ENCODE measurements at places on chromosomes 5 and 9.

- no peak for DNase-seq
Measured at GRCh38 chr5:179336126-179336870, 9.0 kb downstream of the ADAMTS2 start.

DNA sequence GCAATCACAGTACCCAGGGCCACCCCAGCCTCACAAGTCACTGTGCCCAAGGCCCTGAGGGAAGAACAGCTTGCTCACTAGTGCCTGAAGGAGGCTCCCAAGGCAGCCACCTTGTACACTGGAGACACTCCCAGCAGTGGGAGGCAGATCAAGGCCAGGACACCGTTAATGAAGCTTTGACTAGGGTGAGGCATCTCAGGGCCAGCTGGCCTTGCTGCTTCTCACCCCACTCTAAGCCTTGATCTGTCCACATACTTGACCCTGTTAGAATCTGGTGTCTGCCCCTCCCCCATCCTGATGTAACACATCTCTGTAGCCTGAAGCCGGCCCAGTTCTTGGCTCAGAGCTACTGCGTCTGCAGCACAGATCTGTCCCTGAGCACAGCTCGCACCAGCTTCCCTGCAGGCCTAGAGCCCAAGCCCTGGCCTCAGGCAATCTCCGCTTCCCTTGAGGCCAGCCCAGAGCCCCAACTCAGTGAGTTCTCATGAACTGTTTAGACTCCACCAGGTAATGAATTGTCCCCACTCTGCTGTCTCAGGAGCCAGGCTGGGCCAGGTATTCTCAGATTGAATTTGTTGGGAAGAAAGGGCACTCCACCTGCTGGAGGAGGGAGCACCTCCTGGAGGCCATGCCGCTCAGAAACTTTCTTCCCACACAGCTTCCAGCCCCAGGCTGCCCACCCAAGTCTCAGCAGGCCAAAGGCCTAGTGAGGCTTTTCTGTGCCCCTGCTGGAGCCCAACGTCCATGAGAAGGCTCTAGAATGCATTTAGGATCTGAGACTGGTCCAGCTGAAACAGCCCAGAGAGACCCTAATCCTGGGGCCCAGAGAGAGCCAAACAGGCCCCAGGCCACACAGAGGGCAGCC, 13.4 kb upstream of the JADE2 start:
- DNase-seq: peak; percentile 52

GRCh38 chr5:31390256-31390655, 141.6 kb downstream of the DROSHA start:
- no peak for DNase-seq

DNA sequence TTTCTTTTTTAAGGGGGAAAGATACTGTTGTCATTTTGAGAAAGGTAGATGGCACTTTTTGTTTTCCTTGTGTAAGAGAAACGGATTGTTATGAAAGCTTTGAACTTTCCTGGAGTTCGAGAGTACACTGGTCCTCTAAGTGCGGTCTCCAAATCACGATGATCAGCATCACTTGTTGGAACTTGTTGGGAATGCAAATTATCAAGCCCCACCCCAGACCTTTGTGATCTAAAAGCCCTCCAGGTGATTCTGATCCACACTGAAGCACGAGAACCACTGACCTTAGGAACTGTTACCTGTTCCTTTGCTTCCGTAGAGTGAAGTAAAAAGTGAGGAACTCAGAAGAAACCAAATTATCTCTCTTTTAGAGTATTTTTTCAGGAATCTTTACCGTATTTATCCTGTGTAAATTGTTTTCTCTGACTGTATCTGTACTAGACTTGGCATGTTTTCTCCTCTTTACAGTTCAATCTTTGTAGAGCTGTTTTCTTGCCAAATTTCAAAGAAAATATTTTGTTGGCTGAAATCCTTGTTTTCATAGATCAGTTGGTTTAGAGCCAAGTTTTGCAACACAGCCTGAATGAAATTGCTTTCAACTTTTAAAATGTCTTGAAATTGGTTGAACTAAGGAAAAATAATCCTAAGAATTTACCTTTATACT, 4.0 kb downstream of the MAT2B start:
- DNase-seq: no peak

DNA sequence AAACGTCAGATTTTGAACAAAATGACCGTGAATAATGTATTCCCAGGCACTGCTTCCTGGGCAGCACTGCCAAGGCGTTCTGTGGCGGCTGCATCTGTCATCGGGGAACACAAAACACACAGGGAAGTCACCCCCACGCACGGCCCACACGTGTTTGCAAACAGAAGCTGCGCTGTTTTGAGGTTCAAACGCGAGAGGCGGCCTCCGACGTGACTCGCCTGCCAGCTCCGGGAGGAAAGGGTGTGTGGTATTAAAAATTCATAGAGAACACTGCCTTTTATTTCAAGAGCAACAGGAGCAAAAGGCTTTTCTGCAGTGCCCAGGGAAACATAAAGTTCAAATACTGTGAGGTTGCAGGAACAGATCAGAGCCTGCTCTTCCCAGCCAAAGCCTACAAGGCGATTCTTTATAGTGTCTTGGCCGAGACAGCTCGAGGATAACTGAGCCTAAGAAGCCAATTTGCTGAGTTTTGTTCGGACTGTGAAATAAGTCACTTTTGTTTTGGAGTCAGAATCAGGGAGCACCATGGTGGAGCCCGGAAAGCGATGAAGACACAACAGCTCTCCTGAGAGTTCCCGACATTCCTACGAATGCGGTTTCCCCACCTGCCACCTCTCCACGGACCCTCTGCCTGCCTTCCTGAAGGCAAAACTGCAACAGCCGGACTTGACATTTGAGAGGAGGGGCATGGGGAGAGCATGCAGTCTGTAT, 115.3 kb upstream of the IRX2 start:
- DNase-seq: no peak

- no peak for DNase-seq
Measured at GRCh38 chr9:5971740-5972139, 43.7 kb downstream of the RANBP6 start.

DNA sequence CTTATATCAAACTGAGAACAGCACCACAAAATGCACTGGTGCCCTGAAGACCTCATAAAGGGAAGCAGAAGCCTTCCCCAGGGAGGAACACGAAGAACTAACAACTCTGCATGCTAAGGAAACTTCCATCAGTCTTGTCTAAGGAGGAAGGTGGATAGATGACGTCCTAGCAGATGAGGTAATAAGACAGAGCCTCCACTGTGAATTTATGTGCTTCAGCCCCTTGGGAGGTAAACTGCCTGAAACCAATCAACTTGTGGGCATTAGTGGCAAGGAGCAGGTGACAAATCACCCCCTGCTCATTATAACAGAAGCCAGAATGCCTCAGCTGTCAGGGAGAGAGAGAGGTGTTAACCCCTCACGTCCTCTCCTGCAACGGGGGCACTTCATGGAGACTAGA, 48.9 kb upstream of the SPIN1 start:
- DNase-seq: no peak

GRCh38 chr9:34927061-34927460, 31.0 kb upstream of the PHF24 start:
- DNase-seq: no peak

- no peak for DNase-seq
Measured at GRCh38 chr9:109254317-109254716, 66.5 kb downstream of the EPB41L4B start.

DNA sequence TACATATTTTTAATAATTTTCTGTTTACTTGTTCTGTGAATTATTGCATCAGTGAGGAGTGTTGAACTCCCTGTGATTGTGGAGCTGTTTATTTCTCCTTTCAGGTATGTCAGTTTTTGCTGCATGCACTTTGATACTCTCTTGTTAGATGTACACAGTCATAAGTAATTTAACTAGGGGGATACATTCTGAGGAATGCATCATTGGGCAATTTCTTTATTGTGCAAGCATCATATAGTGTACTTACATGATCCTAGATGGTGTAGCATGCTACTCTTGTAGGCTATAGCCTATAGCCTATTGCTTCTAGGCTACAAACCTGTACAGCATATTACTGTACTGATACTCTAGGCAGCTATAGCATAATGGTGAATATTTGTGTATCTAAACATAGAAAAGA, 9.5 kb downstream of the DENND4C start:
- DNase-seq: no peak

GRCh38 chr5:158209219-158209908, 350.4 kb upstream of the CLINT1 start:
- DNase-seq: no peak

DNA sequence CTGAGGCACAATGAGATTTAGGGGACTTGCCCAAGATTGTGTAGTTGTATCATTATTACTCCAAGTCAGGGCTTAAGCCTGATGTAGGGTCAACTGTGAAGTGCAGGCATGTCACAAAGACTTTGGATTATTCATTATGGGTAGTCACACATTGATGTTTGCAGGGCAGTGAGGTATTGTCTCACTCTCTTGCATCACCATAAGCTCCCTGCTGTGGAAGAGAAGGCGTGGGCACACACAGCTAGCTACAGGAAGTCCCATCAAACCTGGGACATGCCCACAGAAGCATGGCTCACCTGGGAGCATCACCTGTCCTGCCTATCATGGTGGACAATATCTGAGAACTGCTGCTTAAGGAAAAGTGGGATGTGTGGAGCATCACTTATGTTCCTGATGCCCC, 42.1 kb downstream of the TMOD1 start:
- DNase-seq: no peak
